ENCODE measurements at places on chromosomes 5 and 9. TPM values are rescaled to one million over a fixed set of nuclear protein-coding genes. Genes with fewer than 3 reads are reported as not detected.

DNA sequence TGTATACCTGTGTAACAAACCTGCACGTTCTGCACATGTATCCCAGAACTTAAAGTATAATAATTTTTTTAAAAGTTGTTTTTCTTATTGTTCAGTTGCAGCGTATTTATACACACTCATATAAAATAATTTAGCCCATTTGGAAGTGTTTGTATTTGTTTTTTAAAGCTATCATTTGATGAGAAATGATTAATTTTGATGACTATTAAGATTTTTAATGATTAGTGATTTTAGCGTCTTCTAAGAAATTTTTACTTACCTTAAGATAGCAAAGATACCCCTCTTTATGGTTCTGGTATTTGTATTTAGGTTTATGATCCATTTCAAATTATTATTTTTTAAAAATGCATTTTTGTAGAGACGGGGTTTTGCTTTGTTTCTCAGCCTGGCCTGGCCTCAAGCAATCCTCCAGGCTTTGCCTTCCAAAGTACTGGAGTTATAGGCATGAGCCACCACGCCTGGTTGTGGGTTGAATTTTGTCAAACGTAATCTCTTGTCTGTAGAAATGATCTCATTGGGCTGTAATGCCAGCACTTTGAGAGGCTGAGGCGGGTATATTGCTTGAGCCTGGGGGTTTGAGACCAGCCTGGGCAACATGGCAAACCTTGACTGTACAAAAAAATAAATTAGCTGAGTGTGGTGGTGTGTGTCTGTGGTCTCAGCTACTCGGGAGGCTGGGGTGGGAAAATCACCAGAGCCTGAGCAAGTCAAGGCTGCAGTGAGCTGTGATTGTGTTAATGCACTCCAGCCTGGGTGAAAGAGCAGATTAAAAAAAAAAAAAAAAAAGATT lies 26.9 kb downstream of the CSNK1G3 start:
- no peak for DNase-seq

Gene SLC6A19
- not detected for total RNA-seq

- DNase-seq = peak; percentile 21
These were observed 729 bp upstream of the TNPO1 start for GRCh38 chr5:72815580-72816283.

DNA sequence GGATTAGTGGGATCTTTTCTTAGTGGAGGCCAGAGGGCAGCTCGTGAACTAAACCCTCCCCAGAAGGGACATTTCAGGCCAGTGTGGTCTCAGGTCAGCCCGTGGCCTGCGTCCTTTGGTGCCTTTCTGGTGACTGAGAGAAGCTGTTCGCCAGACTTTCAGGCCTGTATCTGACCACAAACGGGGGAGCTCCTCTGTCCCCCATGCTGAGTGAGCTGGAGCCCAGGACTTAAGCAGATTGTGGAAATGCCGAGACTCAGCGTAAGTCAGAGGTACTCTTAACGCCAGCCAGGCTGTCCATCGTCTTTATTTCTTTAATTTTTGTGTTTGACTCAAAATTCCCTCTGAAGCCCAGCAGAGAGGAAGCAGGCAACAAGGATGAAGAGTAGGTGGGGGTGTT lies 54.8 kb upstream of the NCS1 start:
- no peak for DNase-seq

- peak; percentile 63 for DNase-seq
These were observed 187.5 kb downstream of the TMEM38B start for GRCh38 chr9:105881654-105882349.

DNA sequence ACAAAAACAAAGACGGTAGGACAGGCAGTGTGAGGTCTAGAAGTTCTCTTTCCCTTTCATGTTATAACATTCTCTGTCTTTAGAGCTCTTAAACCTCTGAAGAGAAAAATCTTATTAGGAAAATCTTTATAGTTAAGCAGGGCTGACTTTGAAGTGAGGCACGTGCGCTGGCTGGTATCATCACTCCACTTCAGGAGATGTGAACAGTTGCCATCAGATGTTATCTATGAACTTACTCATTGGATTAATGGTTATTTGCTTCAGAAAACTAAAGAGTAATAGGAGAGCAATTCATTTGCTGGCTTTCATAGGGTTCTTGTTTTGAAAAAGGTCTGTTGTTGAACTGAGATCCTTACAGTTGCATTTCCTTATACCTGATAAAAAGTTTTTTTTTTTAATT lies 25.7 kb downstream of the LRRTM2 start:
- no peak for DNase-seq

DNA sequence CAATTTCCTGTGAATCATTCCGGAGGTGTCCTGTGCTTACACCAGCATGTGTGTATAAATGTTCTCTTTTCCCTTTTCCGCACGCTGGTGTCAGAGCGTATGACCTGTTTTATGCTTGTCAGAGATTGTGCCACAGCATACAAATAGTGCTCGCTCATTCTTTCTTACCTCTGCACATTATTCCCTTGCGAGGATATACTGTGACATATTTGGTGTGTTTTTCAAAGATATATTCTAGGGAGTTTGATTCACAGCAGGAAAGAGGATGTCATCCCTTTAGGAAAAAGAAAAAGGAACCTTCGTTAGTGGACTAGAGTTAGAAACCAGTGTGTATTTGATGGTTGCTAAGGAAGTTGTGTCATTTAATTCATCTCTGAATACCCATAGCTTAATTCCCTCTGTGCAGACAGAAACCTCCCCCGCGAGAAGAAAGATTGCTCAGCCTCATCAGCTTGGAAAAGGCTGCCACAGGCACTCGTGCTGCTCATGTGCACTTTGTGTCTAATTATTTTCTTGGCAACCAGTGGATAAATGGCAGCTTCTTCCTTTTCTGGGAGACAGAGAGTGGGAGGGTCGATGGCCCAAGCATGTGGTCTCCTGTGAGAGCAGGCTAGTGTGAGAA lies 14.7 kb upstream of the CCIN start:
- DNase-seq = peak; percentile 46

GRCh38 chr9:129273136-129273895 lies 95.3 kb upstream of the IER5L start:
- no peak for DNase-seq

DNA sequence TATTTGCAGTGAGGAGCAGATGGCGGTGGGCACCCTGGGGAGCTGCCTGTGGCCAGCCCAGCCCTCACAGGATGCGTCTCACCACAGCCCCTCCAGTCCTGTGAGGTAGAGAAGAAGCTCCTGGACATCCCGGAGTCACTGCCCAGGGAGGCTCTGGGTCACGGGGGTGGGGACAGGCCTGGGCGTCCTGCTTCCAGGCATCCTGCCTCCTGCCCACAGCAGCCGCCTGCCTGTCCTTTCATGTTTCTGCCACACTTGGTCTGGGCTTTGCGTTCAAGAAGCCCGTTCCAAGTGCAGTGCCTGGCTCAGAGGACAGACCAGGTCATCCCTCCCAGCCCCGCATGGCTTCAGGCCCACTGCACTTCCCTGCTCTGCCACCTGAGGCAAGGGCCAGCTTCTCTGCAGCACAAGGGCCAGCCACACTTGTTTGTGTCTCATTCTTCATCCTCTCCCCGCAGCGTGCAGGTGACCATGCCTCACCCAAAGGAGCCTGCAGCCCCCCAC lies 38.2 kb downstream of the ZDHHC11B start:
- no peak for DNase-seq

Gene NIM1K
- not detected for total RNA-seq

GRCh38 chr9:8408575-8409190 lies 609.1 kb upstream of the DMAC1 start:
- DNase-seq = no peak

GRCh38 chr9:85984457-85984856 lies 43.5 kb downstream of the NAA35 start:
- no peak for DNase-seq

GRCh38 chr9:136289651-136290507 lies 14.0 kb downstream of the CCDC187 start:
- DNase-seq = no peak

DNA sequence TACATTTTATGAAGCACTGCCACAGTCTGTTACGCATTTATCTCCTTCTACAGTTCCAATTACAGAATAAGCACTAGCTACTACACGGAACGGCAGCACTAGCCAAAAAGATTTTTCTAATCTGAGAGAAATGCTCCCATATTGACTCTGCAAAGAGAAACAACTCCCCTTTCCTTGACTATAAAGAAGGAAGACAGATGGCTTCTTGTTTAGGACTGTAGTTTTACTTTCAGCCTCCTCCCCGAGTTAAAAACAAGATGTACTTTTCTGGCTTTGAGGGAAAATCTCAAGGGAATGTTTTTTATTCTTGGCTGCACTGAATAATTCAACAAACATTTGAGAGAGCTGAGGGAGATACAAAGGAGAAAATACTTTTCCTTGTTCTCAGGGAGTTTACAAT lies 1.9 kb upstream of the SLC44A1 start:
- DNase-seq = no peak

Gene ADRB2
- total RNA-seq = 0.45 TPM

GRCh38 chr9:92119586-92119985 lies 4.4 kb upstream of the SPTLC1 start:
- DNase-seq = no peak

GRCh38 chr9:128007566-128008138 lies 26.9 kb upstream of the EEIG1 start:
- peak; percentile 73 for DNase-seq

DNA sequence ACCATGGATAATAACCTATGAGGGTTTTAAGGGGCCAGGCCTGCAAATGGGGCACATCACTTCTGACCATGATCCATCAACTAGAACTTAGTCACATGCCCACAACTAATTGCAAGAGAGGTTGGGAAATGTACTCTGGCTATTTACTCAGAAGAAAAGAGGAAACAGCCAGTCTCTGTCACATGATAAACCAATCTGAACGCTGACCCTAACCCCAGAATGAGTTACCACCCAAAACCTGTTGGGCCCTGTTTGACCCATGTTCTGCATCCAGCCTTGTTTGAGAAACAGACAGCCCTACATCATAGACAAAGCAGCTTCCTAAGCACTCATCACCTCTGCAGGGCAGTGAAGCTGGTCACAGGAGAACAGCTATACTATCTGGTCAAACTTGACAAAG lies 5.8 kb downstream of the MACROH2A1 start:
- no peak for DNase-seq

GRCh38 chr5:37060030-37060429 lies 183.5 kb downstream of the NIPBL start:
- DNase-seq = no peak

Gene C9
- total RNA-seq = not detected

DNA sequence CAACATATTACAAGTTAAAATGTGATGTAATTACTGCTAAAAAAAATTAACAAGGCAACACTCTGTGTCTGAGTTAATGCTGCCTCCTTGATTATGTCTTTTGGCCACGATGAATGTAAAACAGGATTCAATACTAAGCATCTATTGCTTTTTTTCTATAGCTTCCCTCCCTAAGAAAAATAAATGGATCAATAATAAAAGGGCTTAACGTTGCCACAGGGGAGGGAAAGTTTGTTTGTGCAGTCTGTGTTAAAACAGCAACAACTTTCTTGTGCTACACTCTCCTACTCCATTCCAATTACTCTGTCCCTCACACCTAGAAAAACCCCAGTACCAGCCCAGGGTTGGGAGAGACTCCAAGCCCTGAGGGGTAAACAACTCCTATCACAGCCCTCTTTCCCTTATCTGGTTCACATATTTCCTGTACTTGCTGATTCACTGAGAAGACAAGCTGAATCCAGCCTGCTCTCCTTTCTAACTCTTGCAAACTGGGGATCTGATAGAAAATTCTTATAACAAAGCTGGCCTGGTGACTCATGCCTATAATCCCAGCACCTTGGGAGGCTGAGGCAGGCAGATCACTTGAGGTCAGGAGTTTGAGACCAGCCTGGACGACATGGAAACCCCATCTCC lies 44.8 kb downstream of the PTPN3 start:
- DNase-seq = peak; percentile 97

Measured in A172 (cell line).